ENCODE measurements at places on chromosomes 2 and 18. TPM values are rescaled to one million over a fixed set of nuclear protein-coding genes. Genes with fewer than 3 reads are reported as not detected.

Gene CAVIN2
- 106 TPM for total RNA-seq

Gene PJVK
- total RNA-seq = 1.2 TPM

Gene PKP4
- total RNA-seq = 64.8 TPM

Gene AQP12A
- total RNA-seq = not detected

Gene KCNK3
- total RNA-seq = 35.4 TPM

Gene GPR39
- 0.29 TPM for total RNA-seq

Gene SP140
- 1.1 TPM for total RNA-seq

Gene CCDC142
- 6.8 TPM for total RNA-seq

Gene ANKRD30B
- total RNA-seq = not detected

Gene ASXL3
- 4.7 TPM for total RNA-seq

Gene AP1S3
- total RNA-seq = 0.71 TPM

Gene STK36
- 10.0 TPM for total RNA-seq

Gene TRAPPC12
- 86.3 TPM for total RNA-seq

Gene APOB
- 25.1 TPM for total RNA-seq

Gene KLHL29
- 1.3 TPM for total RNA-seq

DNA sequence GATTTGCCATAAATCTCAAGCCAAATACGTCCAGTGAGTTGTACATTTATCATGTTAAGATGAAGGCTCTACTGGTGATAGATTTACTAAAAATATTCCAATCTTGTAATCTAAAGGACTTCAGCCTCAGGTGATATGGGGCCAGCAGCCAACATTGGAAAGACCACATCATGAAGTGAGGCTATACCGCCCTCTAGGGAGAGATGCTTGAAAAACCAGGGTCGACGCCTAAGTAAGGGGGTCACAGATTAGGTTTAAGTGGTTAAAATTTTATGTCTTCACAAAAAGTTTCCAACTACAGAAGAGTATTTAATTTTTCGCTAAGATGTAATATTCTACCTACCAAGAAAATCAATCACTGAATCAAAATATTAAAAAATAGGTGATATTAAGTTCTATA, 33.3 kb downstream of the DOCK10 start:
- no peak for DNase-seq

- DNase-seq = peak; percentile 76
Observed at GRCh38 chr2:9753276-9753600, 90.0 kb upstream of the TAF1B start.

- no peak for DNase-seq
Observed at GRCh38 chr2:193231634-193232033, 1036.9 kb upstream of the TMEFF2 start.

- no peak for DNase-seq
Observed at GRCh38 chr2:153145470-153145978, 333.0 kb downstream of the RPRM start.

- DNase-seq = no peak
Observed at GRCh38 chr2:16201848-16202247, 261.5 kb downstream of the MYCN start.

GRCh38 chr2:20803226-20803682, 19.6 kb downstream of the LDAH start:
- DNase-seq = no peak

- DNase-seq = no peak
Observed at GRCh38 chr2:38830526-38831159, 45.1 kb downstream of the DHX57 start.

DNA sequence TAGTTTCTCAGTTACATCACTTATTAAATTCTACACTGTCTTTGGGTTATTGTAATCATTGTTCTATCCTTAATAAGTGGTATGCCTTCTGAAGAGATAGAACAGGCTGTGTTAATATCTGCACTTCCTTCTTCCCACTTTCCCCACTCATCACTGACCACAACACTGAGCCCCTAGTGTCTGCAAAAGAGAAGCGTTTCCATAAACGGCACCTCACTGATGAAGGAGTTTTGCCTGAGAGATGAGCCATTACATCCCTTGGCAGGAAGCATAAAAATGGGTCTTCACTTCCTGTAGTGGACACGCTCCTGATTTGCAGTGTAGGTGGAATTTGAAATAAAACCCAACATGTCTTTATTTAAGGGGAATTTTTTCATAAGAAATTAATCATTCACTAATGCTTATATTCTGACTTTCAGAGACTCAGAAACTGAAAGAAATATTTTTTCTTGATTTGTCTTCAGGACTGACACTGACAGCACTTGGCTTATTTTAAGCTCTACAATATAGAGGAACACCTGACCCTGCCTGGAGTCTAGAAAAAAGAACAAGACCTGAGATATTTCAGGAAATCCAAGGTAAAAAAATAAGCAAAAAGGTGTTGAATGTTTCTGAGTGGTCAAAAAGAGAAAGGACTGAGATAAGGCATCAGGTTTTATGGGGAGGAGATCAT, 275.3 kb downstream of the RAD51AP2 start:
- no peak for DNase-seq

GRCh38 chr2:28231110-28231631, 161.5 kb upstream of the FOSL2 start:
- DNase-seq = no peak

- no peak for DNase-seq
Observed at GRCh38 chr2:48330430-48330829, 199.5 kb upstream of the STON1 start.

- DNase-seq = no peak
Observed at GRCh38 chr2:133887676-133888040, 319.4 kb upstream of the NCKAP5 start.

DNA sequence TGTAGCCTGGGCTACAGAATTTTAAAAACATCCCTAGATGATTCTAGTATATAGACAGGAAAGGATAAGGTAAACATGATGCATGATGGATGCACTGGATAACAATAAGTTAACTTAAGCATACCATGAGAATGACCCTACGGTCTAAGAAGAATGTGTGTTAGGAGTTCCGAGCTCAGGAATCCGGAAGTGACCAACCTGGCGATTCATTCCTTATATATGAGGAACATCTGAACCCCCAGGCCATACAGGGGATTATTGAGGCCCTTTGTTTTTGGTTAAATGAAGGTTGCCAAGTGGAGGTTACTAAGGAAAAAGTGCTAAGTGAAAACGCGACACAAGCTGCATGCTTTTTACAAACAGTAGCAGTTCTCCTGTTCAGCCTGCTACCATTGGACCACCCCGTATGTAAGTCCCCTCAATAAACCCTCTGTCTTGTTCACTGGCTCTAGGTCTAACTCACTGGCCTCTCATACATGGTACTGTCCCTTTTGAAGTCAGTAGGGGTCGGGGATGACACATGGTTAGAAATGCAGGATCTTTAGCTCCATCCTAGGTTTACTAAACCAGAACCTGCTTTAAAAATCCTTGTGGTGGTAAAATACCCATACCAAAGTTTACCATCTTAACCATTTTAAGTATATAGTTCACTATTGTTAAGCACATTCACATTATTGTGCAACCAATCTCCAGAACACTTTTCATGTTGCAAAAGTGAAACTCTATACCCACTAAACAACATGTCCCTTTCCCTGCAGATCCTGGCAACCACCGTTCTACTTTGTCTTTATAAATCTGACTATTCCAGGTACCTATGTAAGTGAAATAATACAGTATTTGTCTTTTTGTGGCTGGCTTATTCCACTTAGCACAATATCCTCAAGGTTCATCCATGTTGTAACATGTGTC, 111.0 kb upstream of the MAP4K3 start:
- DNase-seq = no peak

DNA sequence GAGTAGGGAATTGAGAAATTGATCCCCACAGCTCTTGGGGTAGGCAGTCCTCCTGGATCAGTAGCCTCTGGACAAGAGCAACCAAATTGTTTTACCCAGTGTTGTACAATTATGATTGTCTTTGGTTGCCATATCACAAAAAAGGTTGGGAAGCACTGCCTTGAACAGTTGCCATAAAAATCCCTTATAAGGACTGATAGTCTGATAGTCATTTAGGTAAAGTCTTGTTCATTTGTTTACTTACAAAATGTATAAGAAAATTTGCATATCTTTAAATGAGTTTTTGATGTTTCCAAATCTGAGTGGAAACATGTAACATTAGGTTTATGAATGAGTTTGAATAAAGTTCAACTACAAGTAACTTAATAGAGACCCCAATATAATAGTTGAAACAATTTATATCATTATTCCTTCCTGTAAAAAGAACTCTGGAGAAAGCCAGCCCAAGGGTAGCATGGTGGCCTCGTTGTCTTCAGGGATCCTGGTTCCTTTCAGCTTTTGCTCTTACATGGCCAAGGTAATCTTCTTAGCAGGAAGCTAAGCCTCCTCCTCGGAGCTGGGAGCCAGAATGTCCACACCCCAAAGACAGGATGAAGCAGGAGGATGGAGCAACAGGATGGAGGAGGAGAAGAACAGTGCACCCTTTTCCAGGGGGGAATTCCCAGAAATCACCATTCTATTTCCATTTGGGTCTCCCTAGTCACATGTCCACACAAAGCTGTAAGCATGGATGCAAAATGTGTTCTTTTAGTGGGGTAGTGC, 35.7 kb upstream of the NEMP2 start:
- DNase-seq = no peak

GRCh38 chr2:224831530-224831929, 115.4 kb upstream of the CCDC195 start:
- DNase-seq = no peak

- no peak for DNase-seq
Observed at GRCh38 chr2:177553176-177553884, 160.8 kb downstream of the AGPS start.

DNA sequence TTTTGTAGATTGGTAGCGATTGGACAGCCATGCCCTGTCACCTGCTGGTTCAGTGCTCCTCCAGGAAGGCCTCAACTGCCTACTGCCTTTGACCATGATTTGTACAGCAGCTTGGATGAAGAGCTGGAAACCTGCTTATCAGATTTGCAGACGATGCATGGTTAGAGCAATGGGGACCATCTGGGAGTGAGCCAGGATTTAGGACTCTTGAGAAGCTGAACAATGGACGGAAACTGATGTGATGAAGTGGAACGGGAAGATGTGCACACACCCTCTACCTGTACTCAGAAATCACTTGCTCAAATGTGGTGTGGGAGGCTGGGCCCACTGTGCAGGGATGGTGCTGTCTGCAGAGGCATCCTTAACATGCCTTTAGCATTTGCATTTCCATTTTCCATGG, 57.2 kb downstream of the NCK2 start:
- DNase-seq = no peak

DNA sequence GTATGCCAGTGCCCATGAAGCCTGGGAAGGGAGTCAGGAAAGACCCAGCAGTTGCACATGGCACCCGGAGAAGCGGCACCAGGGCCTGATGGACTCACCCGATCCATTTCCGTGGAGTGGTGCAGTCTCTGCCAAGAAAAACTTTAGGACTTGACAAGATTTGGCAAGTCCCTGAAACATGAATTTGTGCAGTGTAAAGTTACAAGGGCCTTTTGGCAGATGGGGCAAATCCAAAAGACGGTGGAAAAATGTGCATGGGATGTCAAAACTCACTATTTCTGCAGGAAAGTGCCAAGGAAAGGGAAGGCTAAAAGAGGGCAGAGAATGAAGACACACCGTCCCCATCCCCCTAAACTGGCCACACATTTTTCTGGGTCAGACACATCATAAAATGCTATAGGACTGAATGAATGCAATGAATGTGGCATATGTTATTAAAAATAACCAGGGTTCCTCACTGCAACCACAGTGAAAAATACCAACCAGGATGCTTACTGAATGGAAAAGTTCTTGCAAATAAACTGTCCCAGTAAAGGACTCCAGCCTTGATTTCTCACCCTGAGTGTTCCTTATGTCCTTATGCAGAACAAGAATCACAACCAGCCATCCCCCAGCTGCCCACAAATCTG, 173.5 kb upstream of the SIX2 start:
- no peak for DNase-seq

- no peak for DNase-seq
Observed at GRCh38 chr2:26541401-26542193, 63.7 kb upstream of the OTOF start.

GRCh38 chr2:19140463-19141208, 217.8 kb downstream of the OSR1 start:
- no peak for DNase-seq

- no peak for DNase-seq
Observed at GRCh38 chr18:55774505-55774904, 186.5 kb upstream of the TCF4 start.

GRCh38 chr2:9336576-9337314, 86.6 kb downstream of the ITGB1BP1 start:
- DNase-seq = peak; percentile 58

GRCh38 chr2:42430188-42430587, 63.6 kb downstream of the KCNG3 start:
- no peak for DNase-seq

GRCh38 chr2:175575346-175576258, 394.1 kb upstream of the ATP5MC3 start:
- no peak for DNase-seq

GRCh38 chr2:142557391-142557790, 320.1 kb upstream of the KYNU start:
- DNase-seq = no peak

DNA sequence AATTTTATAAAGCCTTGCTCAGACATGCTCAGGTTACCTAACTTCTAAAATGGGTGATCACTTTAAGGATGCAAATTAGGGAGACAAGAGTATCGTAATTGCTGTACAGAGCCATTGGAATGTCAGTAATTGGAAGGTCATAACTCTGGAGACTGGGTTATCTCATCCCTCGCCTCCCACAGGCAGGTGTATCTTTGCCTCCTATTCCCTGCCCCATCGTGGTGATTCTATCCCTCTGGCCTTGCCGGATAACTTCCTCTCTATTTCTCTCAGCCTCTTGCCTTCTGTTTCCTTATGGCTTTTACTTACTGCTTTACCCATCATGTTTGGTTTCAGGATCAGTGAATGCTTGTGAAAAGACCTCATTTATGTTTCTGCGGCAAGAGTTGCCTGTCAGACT, 2.5 kb downstream of the PDK1 start:
- DNase-seq = no peak

GRCh38 chr18:38900031-38900430, 1334.4 kb upstream of the CELF4 start:
- no peak for DNase-seq

GRCh38 chr2:47239119-47239969, 84.2 kb upstream of the STPG4 start:
- DNase-seq = no peak

DNA sequence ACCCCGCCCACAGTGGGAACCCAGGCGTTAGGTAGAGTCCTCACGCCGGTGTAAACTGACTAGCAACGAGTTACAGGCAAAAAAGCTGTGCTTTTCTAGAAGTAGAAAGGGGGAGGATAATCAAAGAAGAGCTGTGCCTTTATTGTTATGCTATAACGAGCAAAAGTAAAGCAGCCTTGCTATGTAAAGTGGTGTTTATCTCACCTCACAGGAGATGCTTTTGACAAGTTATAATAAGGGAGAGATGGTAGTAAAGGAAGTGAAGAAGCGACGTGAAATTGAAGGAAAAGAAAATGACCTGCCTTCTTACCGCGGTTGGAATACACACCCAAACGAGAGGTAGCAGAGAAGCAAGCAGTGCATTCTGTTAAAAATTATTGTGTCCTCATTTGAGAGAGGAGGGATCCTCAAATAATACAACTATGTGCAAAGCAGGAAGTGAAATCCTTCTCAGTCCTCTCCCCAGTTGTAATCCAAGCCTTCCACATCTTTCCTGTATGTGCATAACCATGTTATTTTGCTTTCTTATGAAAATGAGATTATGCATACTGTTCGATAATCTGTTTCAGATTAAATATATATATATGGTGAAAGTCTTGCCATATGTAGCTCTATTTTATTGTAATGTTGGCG, 962 bp downstream of the TANK start:
- no peak for DNase-seq

GRCh38 chr2:156790343-156791037, 354.3 kb downstream of the GPD2 start:
- DNase-seq = no peak
